ENCODE measurements at places on chromosomes 12 and 14. TPM values are rescaled to one million over a fixed set of nuclear protein-coding genes. Genes with fewer than 3 reads are reported as not detected.

DNA sequence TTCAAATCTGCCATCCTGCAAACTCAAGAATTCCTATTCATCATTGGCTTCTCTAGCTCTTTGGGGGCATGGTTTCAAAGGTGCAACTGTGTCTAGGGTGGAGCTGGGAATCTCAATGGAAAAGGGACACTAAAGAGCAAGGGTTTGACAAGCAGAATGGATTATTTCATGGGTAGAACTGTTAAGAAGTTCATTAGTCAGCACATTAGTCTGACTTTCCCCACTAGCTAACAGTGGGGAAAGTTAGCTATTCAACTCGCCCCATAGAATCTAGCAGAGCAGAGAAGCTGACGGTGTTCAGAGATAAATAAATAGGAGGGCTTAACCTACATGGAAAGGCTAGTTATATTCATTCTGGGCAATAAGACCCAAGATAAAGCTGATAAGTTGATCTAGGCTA, 153.9 kb downstream of the EMP1 start:
- DNase-seq = no peak

DNA sequence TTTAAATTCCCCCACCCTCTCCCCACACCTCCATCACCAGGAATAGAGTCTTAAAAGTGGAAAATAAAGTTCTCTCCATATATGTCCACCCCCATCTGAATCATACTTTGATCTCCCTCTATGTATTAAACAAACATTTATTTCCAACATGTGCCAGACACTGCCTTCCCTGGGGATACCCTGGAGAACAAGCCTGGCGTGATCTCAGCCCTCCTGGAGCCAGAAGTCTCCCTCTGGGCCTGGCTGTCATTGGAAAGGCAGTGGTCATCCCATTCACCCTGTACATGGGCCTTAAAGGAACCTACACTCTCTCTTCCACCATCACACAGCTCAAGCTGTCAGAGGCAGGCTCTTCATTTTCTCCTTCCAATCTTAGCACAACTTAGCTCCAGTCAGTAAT, 143.6 kb downstream of the EMP1 start:
- DNase-seq = no peak

DNA sequence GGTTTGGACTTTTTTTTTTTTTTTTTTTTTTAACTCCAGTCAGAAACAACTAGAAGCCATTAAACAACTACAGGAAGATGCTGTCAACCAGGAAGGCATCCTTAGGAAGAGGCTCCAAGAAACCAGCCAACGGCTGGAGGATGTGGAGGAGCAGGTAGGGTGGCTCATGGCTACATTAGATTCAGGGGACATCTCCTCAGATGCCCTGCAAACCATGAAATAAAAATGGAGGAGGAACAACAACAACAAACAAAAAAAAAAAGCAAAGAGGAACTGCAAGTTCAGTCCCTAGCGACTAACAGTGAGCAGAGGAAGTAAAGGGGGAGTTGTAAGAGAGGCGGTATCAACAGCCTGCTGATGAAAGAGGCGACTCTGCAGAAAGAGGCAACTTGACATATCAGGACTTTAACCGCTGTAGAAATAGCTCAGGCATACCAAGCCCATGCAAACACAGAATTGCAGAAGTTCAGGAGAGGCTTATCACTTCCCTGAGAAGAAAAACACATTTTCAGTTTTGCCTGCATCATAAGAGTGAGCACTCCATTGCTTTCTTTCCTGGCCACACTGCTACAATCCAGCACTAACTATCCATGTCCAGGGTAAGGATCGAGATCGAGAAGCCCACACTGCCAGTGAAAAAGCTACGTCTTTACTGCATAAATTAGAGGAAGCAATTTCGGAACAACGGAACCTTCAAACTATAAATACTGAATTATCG, 103.5 kb upstream of the BCAT1 start:
- no peak for DNase-seq

ARPC3 gene
- 146 TPM for total RNA-seq

TMEM121 gene
- total RNA-seq = 12.3 TPM

DNA sequence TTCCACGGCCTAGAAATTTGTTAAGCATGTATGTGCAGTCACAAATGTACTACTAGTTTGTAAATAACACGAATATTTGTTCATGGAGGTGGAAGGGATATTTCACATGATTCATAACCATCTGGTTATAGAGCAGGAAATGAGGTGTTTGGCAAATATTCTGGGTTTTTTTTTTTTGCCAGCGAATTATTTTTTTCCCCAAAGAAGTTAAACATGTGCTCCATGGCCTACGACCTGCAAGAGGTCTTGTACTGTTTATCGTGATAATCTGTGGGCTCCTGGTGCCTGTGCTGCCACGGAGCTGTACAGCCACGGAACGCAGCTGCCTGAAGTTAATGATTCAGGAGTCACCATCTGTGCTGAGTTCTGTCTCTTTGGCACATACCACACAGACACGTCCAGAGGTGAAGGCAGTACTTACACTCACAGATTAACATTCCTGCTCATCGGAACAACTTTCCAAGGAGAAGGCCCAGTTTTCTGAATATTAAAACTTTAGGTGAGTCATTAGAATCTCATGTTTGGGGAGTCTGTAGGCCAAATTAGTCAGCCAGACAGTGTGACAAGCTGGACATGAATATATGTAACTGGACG, 156.3 kb downstream of the TMX1 start:
- no peak for DNase-seq

GRCh38 chr14:68798621-68799020, 5.8 kb upstream of the ZFP36L1 start:
- DNase-seq = no peak

- no peak for DNase-seq
Observed at GRCh38 chr12:127820271-127820670, 446.7 kb upstream of the TMEM132C start.

GRCh38 chr14:97218691-97219430, 421.7 kb downstream of the VRK1 start:
- DNase-seq = peak; percentile 43

DNA sequence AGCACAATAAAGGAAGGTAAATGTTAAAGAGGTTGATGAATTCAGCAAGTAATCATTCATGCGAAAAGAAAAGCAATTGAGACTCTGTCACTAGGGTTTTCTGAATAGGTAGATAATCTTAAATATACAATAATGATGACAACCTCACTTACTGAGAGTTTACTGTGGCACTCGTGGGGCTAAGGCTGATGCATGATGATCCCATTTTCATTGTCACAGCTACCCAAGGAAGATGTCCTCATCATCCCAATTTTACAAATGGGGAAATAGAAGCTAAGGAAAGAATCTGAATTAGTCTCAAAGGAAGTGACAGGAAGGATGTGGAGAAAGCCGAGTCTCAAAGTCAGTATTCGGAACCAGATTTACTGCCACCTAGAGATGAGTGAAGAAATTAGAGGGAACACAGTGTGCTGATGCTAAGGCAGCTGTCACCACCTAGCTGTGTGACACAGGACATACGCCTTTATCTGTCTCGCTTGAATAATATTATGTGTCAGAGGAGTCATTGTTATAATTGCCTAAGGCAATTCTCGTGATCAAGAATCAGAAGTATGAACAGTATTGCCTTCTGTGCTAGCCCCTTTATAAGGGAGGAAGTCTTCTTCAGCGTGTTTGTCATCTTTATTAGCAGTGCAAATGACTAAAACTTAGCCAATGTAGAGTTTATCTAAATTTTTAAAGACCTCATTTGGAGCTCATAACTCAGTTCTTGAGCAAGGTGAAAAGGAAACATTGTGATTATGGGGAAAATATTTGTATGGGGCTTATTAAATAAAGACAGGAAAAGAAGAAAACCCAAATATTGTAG, 63.2 kb downstream of the ERGIC2 start:
- peak; percentile 3 for DNase-seq

SLC8A3 gene
- total RNA-seq = 1.2 TPM

- DNase-seq = no peak
Observed at GRCh38 chr14:69090187-69090789, 62.6 kb downstream of the DCAF5 start.

GRCh38 chr14:66254038-66254437, 232.1 kb upstream of the CCDC196 start:
- DNase-seq = no peak

DNA sequence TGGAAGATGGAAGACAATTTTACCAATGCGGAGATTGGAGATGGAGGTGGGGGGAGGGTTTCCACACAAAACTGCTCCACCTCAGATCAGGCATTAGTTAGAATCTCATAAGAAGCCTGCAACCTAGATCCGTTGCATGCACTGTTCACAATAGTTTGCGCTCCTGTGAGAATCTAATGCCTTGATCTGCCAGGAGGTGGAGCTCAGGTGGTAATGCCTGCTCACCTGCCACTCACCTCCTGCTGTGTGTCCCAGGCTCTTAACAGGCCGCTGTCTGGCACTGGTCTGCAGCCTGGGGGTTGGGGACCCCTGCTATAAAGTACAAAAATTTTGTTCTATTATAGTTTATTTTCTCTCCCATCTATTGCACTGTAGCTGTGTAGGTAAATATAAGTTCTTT, 84.9 kb upstream of the FOXG1 start:
- DNase-seq = no peak

CSRP2 gene
- total RNA-seq = 76.4 TPM

CD69 gene
- total RNA-seq = not detected

All from neural crest cell (in vitro differentiated cells).